H1 (cell line): ENCODE measurements at places on chromosomes 4 and X. TPM values are rescaled to one million over a fixed set of nuclear protein-coding genes. Genes with fewer than 3 reads are reported as not detected.
A peak's percentile ranks its signal among the peaks of the same experiment; 100 is the strongest.

Gene MND1
- total RNA-seq: 26.2 and 27.4 TPM in 2 replicates

Gene CSAG3
- total RNA-seq: not detected in 2 replicates

Gene MAGEE2
- total RNA-seq: not detected in 2 replicates

Gene CENPVL2
- 2.9 and 3.2 TPM in 2 replicates for total RNA-seq

Gene PCDH7
- 6.1 and 6.7 TPM in 2 replicates for total RNA-seq

Gene PDGFC
- 2.1 and 2.7 TPM in 2 replicates for total RNA-seq

Gene RNF128
- 2.0 TPM in 2 replicates for total RNA-seq

DNA sequence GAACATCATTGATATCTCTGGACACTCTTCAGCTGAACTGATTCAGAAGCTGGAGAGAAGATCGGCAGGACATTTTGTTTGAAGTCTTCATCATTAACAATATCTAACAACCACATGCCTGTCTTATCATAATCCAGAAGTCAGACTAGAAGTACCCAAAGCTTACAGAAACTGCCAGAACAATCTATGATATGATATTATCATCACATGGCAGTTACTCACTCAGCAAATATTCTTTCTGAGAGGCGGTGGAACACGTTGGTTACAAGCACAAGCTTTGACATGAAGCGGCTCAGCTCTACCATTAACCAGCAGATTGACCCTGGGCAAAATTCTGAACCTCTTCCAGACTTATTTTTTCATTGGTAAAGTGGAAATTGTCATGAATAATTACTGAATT, 69.4 kb upstream of the KIT start:
- DNase-seq: no peak

- DNase-seq: no peak
Measured at GRCh38 chr4:45745741-45746140, 378.1 kb downstream of the GABRG1 start.

- no peak for DNase-seq
Measured at GRCh38 chr4:8106451-8107025, 52.1 kb downstream of the ABLIM2 start.

- no peak for DNase-seq
Measured at GRCh38 chr4:151438154-151438553, 29.2 kb downstream of the FHIP1A start.

DNA sequence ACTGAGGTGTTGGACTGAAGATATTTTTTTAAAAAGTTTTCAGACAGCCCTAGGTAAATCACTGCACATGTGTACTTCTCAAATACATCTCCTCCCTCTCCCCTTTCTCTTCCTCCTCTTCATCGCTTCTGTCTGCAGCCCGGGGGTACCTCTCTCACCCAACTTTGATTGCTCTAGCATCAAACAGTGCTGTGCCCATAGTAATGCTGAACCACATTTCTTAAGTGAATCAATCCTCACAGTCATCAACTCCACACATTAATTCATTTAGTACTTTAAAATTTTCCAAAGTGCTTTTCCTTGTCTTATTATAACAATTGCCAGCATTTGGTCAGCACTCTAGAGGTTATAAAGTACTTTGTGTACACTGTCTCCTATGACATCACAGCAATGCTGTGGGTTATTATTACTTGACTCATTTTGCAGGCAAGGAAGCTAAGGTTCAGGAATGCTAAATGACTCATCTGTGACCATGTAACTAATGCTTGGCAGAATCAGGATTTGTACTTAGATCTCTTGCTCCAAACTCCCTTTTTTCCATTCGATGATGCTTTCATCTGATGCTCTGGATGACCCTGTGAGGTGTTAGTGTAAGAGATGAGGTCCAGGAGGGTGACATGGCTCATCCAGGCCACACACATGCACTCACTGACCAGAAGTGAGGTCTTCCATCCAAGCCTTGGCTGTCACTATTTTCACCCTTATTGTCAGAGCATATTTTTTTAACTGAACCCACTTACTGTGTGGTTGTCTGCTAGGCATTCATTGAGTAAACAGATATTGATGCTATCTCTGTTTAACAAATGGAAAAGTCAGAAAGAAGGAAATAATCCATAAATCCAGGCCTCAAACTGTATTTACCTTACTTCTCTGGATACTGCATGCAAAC, 58.8 kb downstream of the RHOH start:
- DNase-seq: no peak

DNA sequence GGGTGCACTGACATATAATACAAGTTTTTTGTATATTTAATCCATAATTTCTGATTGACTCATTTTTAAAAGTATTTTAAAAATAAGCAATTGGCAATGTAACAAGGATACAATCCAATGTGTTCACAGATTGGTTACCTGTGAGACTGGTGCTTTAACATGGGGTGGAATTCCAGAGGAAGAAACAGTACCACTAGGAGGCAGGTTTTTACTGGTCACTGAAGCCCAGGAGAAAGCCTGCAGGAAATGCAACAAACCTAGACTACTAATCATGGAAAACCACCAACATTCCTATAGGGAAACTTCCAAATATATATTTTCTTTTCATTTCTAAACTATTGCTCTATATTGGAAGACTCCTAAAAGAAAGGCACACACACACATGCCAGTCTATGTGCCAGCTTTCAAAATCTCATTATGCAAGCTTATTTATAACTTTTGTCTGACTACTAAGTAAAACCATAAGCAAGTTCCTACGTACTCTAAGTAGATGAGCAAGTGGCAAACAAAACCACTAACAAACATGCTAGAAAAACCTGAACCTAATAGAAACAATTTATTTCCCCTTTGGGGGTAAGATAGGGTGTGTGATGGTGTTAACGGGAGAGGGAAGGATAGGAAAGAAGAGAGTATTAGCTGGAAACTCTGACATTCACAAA, 19.2 kb downstream of the G3BP2 start:
- DNase-seq: no peak

GRCh38 chr4:179248821-179249220, 1806.6 kb upstream of the AGA start:
- no peak for DNase-seq

- no peak for DNase-seq
Measured at GRCh38 chr4:82543131-82543530, 18.7 kb downstream of the TMEM150C start.

DNA sequence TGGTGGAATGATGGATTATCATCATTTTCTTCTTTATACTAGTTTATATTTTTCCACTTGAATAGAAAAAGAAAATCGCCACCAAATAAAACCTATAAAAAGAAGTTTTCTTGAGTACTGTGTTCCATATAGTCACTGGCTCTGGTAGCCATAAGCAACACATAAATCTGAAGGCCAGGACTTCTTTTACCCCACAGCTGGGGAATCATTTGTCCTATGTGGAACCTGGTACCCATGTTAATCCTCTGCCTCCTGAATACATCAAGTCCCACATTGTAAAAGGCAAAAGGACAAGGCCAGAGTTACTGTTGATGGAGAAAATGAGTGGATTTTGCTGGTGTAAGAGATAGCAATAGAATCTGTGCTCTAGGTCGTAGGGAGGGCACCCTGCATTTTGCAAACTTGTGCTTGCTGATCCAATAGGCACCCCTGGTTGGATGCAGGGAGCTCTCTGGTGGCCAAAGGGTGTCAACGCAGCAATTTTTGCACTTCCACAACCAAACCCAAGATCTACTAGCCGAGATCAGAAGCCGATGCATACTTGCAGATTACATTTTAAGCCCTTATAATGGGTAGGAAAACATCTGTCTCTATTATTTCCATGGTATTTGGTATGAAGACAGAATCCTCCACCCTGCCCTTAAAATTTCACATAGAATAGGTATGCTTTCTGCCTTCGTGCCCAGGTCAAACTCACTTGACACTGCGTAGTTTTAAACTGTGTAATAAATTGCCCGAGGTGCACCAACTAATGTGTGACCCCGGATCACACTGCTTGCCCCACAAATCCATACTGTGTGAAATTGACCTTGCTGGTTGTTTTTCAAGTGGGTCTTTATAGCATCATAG, 146.2 kb upstream of the SCML1 start:
- DNase-seq: peak; percentile 49

GRCh38 chrX:140710710-140711109, 1.2 kb downstream of the LINC00632 start:
- no peak for DNase-seq

DNA sequence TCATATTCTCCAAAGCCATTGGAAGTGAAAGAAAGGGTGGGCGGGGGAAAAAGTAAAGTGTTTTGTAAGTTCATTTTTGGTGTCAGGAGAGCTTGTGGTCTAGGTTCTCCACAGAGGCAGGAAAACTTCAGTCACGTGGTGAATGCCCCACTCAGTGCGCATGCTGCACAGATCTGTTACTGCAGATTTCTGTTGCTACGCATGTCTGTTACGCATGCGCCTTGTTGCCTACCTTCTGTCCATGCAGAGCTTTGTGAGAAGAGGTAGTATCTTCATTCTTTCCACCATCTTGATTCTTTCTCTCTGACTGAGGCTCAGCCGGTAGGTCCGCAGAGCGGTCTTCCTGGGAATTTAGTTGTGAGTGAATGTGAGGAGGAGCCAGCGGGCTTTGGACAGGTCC, 15.1 kb upstream of the PAGE3 start:
- DNase-seq: no peak

GRCh38 chrX:153845195-153845594, 14.9 kb upstream of the PDZD4 start:
- no peak for DNase-seq

- no peak for DNase-seq
Measured at GRCh38 chr4:42327323-42327722, 70.0 kb upstream of the SHISA3 start.
